B cell (primary cell): ENCODE measurements at places on chromosomes 2 and 18.
A peak's percentile ranks its signal among the peaks of the same experiment; 100 is the strongest.

GRCh38 chr2:76870011-76870410 is 652.2 kb downstream of the LRRTM4 start:
- no peak for DNase-seq
- no peak overlapping the region for H3K27ac ChIP-seq
- no peaks in the 10 kb centered on the region for H3K4me1 ChIP-seq
- H3K36me3 ChIP-seq = no peaks in the 10 kb centered on the region
- no peaks in the 10 kb centered on the region for H3K27me3 ChIP-seq

DNA sequence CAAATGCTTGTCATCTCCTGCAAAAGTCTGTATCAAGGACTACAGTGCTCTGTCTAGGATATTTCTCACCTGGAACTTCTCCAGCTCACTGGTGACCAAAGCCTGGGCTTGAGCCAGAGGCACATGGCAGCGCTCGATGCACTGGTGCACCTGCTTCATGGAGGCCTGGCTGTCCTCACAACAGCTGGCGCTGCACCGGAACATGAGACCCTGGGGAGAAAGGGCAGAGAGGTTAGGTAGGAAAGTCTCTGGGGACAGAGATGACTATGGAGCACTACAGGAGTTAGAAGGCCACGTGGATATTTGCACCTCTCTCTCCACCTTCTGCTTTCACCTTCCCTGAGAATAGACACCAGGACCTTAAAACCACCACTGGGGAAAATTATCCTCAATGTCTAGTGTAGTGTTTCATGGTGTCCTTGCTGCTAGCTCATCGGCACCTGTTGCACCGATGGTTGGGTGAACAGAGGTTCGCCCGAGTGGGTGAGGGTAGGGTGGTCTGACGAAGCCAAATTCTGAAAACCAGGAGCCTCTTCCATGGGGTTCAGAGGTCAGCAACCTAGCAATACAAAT is 1.0 kb downstream of the FAM136A start:
- H3K36me3 ChIP-seq = peaks cover 7% of the 10 kb centered on the region
- DNase-seq = no peak
- H3K4me1 ChIP-seq = peaks cover 7% of the 10 kb centered on the region
- no peaks in the 10 kb centered on the region for H3K27me3 ChIP-seq

- no peaks in the 10 kb centered on the region for H3K27me3 ChIP-seq
- H3K4me1 ChIP-seq = peaks cover 6% of the 10 kb centered on the region
- no peak for DNase-seq
- H3K27ac ChIP-seq = no peak overlapping the region
- H3K4me3 ChIP-seq = no peak overlapping the region
Measured at GRCh38 chr2:102235042-102235473, 48.2 kb downstream of the IL1RL2 start.

- no peaks in the 10 kb centered on the region for H3K36me3 ChIP-seq
- DNase-seq = no peak
- H3K27ac ChIP-seq = no peak overlapping the region
Measured at GRCh38 chr2:144523596-144524117, 3.7 kb upstream of the ZEB2 start.

DNA sequence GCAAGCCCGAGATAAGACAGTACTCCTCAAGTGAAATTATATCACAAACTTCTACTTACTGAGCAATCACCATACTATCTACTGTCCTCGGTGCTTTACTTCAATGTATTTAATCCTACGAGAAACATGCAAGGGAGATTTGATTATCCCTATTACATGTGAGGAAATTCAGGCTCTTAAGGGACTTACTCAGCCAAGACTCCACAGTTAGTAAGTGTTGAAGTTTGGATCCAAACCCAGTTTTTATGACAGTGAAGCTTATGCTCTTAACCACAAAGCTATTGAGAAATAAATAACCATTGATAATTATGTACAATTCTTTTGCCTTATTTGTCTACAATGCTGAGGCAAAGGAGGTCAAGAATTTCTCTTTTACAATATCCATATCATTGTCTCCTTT is 672.9 kb upstream of the ACVR2A start:
- no peaks in the 10 kb centered on the region for H3K36me3 ChIP-seq
- DNase-seq = no peak

DNA sequence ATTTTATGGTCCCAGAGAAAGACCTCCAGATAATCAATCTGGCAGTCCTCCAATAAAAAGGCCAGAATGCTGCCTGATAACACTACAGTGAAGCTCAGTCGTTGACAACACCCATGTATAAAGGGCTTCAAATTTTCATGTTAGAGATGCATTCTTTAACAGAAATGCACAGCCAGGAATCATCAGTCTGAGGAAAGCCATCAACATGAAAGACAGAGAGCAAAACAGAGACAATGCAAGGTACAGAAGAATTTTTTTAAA is 13.8 kb downstream of the BABAM2 start:
- DNase-seq = no peak
- H3K27ac ChIP-seq = no peak overlapping the region
- no peaks in the 10 kb centered on the region for H3K36me3 ChIP-seq
- H3K27me3 ChIP-seq = no peaks in the 10 kb centered on the region

GRCh38 chr2:151576080-151576479 is 158.2 kb downstream of the NEB start:
- H3K4me1 ChIP-seq = no peaks in the 10 kb centered on the region
- H3K27me3 ChIP-seq = no peaks in the 10 kb centered on the region
- DNase-seq = no peak
- no peaks in the 10 kb centered on the region for H3K36me3 ChIP-seq
- no peak overlapping the region for H3K27ac ChIP-seq

DNA sequence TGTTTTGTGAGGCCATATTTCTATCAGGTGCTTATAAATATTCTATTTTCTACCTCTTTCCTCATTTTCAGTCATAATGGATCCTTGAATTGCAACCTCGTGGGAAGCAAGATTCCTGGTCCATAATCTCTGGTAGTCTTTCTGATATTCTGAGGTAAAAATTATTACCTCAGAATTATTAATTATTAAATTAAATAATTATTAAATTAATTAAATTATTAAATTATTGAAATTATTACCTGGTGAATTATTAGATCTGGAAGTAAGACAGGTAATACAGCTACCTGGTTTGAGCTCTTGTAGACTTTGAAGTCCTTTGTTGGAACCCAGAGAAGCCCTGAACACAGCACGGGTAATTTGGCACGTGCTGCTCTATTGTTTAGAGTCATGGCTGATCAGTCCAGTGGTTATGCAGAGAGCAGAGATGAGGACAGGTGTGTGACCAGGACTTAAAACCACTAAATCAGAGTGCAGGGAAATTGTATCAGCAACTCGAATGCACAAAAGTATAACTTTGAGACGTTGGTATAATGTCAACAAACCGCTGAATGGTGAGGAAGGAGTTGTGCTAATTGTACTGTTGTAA is 46.8 kb upstream of the PTPRM start:
- H3K36me3 ChIP-seq = no peaks in the 10 kb centered on the region
- no peaks in the 10 kb centered on the region for H3K4me1 ChIP-seq
- no peak overlapping the region for H3K27ac ChIP-seq

- H3K36me3 ChIP-seq = no peaks in the 10 kb centered on the region
- H3K4me1 ChIP-seq = no peaks in the 10 kb centered on the region
- no peak overlapping the region for H3K4me3 ChIP-seq
- H3K27ac ChIP-seq = no peak overlapping the region
- H3K27me3 ChIP-seq = no peaks in the 10 kb centered on the region
Measured at GRCh38 chr2:9247177-9247576, 40.6 kb downstream of the ASAP2 start.

- H3K36me3 ChIP-seq = no peaks in the 10 kb centered on the region
- no peak overlapping the region for H3K4me3 ChIP-seq
- no peaks in the 10 kb centered on the region for H3K27me3 ChIP-seq
Measured at GRCh38 chr2:182894174-182894573, 27.7 kb upstream of the FRZB start.

- DNase-seq = no peak
- no peak overlapping the region for H3K27ac ChIP-seq
- no peaks in the 10 kb centered on the region for H3K27me3 ChIP-seq
- no peaks in the 10 kb centered on the region for H3K36me3 ChIP-seq
Measured at GRCh38 chr2:241931976-241932898, 62.7 kb downstream of the RTP5 start.

GRCh38 chr2:106085181-106085940 is 108.7 kb downstream of the UXS1 start:
- H3K27me3 ChIP-seq = no peaks in the 10 kb centered on the region
- H3K4me1 ChIP-seq = no peaks in the 10 kb centered on the region
- no peaks in the 10 kb centered on the region for H3K36me3 ChIP-seq
- H3K27ac ChIP-seq = no peak overlapping the region

GRCh38 chr2:159797543-159798375 is at the start of gene CD302:
Gene CD302, minus strand, starts transcription at chr2:159798208. Its CDS starts 10 bp downstream, at chr2:159798198.
- no peaks in the 10 kb centered on the region for H3K27me3 ChIP-seq
- peak within 1 kb of the TSS; percentile 58 for H3K4me3 ChIP-seq
- H3K27ac ChIP-seq = no peak within 1 kb of the TSS
- DNase-seq = peak; percentile 50
- no peaks in the 10 kb centered on the region for H3K36me3 ChIP-seq

DNA sequence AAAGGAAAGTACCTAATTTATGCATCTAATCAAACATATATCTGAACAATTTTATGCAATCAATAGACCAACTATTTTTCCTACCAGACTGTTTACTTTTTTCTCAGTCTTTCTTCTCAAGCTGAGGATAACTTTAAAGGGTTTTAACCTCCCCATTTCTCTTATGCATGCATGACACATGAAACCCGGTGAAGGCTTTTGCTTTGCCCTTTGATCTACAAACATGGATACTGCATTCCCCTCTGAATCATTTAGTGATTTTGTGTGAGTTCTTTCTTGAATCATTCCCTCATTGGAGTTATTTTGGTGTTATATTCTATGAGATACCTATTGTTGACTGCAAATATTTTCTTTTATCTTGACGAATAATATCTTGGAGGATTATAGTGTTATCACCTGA is 931.9 kb upstream of the CNTNAP5 start:
- no peak for DNase-seq
- H3K4me1 ChIP-seq = no peaks in the 10 kb centered on the region
- no peaks in the 10 kb centered on the region for H3K27me3 ChIP-seq
- no peak overlapping the region for H3K27ac ChIP-seq
- H3K4me3 ChIP-seq = no peak overlapping the region
- H3K36me3 ChIP-seq = no peaks in the 10 kb centered on the region

- H3K27ac ChIP-seq = peak overlapping the region; percentile 85
- DNase-seq = no peak
- H3K27me3 ChIP-seq = no peaks in the 10 kb centered on the region
- H3K36me3 ChIP-seq = no peaks in the 10 kb centered on the region
- peak overlapping the region; percentile 18 for H3K4me3 ChIP-seq
Measured at GRCh38 chr2:64819361-64819760, 165.6 kb upstream of the SERTAD2 start.

DNA sequence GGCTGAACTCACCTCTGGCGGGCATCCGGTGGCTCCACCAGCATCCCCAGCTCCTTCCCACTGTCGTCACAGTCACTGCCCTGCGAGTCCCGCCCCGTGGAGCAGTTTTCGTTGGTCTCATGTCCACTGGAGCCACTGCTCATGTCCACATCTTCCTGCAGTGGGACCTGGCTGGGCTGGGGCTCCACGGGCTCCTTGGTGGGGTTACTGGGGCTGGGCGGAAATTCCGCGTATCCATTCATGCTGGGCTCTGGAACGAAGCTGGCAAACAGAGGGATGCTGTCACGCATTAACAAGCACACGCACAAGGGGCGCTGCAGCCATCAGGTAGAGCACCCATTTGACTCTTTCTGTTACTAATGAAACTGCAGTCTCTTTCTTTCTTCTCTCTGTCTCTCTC is 10.7 kb downstream of the PER2 start:
- H3K27ac ChIP-seq = no peak overlapping the region
- H3K4me3 ChIP-seq = no peak overlapping the region
- DNase-seq = no peak

DNA sequence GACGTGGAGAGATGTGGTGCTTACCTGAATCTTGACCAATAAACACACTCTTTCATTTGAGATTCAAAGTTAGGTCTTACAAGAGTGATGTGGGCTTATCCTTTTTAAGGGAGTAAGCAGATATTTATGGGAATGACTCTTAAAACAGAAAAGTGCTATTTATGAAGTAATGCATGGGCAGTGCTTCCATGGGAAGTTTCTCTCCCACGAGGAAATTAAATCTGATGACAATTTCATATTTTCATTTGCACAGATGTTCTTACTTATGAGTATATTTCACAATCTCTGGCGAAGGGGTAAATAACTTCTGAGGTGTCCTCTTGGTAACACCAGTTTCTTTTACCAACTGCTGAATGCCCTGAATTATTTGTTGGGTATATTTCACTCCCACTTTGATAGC is 21.0 kb downstream of the PNPT1 start:
- H3K36me3 ChIP-seq = peaks cover 29% of the 10 kb centered on the region
- no peaks in the 10 kb centered on the region for H3K27me3 ChIP-seq
- no peak overlapping the region for H3K27ac ChIP-seq
